ENCODE measurements at places on chromosomes 16 and 17. TPM values are rescaled to one million over a fixed set of nuclear protein-coding genes. Genes with fewer than 3 reads are reported as not detected.

DNA sequence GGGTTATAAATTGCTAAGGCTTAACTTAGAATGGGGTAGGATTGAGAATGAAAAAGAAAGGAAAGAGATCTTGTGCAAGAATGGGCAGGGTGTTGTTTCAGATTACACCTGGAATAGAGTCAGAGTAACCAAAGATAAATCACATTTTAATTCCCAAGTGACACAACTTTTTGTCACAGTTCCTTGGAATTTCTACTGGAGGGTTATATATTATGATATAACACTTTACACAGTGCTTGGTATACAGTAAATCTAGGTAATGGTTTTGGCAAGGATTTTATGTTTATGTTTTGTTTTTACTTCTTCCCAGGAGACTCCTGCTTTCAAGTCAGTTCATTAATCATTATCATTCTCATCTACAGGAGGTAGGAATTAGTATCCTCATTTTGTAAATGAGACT lies 115.7 kb upstream of the KCNJ16 start:
- no peak for DNase-seq

- no peak for DNase-seq
These were observed 111.7 kb downstream of the MAP2K6 start for GRCh38 chr17:69525920-69526841.

DNA sequence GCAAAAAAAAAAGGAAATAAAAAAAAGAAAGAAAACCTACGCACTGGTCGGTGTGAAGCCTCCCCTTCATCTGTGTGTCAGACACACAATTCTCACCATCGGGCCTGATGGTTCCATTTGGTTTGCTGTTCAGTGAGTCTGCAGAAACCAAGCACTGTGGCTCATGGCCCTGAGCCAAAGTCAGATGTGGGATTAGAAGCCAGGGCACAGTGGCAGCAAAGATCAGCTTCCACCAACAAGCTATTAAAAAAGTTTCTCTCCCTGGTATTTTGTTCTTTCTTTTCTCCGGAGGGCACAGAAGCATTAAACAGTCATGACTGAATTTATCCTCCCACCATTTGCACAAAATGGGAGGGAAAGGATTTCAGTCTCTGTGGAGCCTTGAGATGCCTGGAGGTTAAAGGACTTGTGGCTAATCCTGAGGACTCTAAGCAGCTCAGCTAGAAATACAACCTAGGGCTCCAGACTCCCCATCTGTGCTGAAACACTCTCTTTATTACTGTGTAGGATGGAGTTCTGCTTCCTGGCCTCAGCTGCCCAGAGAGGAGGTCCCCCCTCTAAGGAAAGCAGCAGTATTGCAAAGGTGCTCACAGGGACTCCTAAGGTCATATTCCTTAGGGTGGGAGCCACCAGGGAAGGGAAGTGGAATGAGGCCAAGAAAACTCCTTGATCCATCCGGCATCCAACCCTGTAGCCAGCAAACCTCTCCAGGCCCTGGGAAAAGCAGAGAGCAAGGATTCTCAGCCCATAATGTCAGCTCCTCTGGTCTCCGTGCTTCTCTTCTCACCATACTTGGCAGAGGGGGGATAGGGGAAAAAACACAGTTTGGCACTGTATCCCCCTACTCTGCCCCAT lies 28.2 kb downstream of the SLC39A11 start:
- no peak for DNase-seq

DNA sequence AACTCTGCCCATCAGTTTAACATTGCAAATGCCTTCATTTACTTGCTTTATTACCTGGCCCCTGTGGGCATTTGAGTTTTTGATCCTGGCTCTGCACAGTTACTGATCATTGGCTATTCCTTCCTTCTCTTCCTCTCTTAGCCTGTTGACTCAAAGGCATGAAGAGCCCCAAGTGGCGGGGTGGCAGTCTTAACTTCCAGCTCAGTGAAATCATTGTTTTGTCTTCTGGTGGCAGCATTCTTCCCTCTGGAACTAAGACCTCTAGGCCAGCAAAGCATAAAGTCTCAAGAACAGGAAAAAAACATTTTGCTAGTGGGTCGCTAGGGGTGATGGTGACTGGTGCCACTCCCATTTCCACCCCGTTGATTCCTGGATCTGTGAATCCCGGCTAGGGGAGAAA lies 52.3 kb upstream of the MRTFB start:
- DNase-seq, result no peak

GRCh38 chr17:41003926-41004325 lies 4.2 kb upstream of the KRTAP3-2 start:
- DNase-seq, result no peak

DNA sequence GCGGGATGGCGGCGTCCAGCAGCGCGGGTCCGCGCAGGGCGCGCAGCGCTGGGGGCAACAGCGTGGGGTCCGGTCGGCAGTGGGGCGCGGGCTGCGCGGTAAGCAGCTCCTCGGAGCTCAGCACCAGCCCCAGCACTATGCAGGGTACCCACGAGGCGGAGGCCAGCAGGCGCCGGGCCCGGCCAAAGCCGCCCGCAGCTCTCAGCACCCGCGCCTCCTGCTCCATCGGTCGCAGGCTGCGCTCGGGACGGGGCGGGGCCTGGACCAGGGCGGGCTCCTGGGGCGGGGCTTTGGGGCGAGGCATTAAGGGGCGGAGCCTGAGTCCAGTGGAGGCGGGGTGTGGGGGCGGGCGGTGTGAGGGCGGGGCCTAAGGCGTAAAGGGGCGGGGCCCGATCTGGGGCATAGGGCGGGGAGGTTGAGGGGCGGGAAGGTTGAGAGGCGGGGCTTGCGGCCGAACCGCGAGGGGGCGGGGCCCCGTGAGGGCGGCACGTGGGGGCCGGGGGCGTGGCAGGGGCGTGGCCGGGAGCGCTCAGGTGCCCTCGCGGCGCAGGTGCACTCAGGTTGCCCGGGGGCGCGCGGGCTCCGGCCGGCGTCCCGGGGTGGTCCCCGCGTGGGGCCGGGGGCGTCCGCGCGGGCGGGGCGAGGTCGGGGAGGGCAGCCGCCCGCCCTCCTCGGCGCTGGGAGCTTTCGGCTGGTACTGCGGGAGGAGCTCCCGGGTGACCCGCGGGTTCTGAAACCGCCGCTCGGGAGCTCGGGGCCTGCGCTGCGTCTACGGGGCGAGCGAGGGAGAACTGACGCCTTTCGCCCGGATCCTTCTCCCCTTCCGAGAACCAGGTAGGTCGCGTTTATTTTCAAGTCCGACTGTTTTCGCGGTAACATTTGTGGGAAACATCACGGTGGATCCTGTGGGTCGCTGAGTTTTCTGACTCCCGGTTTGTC lies 1.4 kb upstream of the SLC22A31 start:
- DNase-seq, result no peak

- no peak for DNase-seq
These were observed 104.6 kb upstream of the CACNG3 start for GRCh38 chr16:24151482-24151939.

DNA sequence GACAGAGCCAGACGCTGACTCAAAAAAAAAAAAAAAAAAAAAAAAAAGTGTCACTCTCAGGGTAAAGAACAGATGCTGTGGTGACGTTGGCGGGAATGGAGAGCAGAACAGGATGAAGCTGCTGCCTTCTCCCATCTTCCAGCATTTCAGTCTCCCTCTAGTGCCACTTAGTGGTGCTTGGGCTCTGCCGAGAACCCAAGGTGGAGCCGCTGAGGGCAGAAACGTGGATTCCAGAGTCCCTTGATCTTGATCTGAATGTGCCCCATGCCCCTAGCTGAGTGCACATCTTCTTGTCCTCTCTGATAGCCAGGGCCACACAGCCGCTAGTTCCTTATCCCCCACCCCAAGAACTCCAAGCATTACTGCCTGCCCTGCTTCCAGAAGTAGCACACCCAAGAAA lies 43.2 kb upstream of the FA2H start:
- no peak for DNase-seq

GRCh38 chr16:59385959-59386358 lies 651.8 kb upstream of the GOT2 start:
- peak; percentile 23 for DNase-seq

DNA sequence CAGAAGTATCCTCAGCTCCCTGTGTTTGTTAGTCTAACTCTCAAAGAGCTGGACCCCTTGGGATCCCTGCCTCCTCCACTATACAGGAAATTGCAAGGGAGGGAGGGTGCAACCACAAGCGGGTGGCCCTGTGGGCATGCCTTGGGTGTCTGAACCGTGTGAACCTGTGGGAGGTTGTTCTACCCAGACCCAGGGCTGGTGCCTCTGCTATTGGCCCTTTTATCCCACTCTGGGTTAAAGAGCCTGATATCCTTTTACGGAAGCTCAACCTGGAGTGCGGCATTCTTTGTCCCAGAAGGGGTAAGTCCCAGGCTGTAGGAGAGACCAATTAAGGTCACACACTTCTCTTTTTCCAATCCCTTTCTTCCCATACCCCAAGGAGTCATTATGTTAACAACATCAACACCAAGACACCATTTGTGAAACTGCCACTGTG lies 53.4 kb downstream of the ARSG start:
- DNase-seq, result no peak

- no peak for DNase-seq
These were observed 14.8 kb downstream of the SCGB1C2 start for GRCh38 chr17:151886-152859.

DNA sequence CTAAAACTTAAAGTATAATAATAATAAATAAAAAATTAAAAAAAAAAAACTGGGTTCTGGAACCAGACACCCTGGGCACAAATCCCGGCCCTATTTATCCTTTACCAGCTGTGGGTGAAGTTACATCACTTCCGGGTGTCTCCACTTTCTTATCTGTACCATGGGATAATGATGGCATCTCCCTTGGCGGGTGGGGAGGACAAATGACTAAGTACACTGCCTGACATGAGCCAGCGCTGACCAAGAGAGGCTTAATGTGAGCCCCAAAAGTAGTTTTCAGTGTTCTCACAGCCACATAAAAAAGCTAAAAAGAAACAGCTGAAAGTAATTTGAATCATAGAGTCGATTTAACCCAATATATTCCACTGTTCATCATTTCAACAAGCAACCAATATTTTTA lies 424.9 kb downstream of the SOX9 start:
- DNase-seq, result no peak

- no peak for DNase-seq
These were observed 14.6 kb downstream of the ANKRD40 start for GRCh38 chr17:50693036-50693682.

DNA sequence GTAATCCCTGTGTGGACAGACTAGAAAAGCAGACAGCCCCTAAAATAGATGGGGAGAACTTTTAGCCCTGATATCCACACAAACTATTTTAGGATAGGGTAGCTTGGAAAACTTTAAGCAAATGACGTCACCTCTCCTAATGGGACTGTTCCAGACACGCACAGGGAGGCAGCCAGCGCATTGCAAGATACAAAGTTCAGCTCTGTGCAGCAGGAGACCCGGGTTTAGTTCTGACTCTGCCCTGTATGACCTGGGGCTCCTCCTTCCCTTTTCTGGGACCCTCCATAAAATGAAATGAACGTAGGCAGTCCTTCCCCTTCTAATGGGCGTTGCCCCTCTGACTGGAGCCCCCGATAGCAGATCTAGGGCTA lies 6.3 kb downstream of the ZNF689 start:
- DNase-seq, result no peak

GRCh38 chr16:56956076-56956475 lies 5.7 kb upstream of the CETP start:
- no peak for DNase-seq

DNA sequence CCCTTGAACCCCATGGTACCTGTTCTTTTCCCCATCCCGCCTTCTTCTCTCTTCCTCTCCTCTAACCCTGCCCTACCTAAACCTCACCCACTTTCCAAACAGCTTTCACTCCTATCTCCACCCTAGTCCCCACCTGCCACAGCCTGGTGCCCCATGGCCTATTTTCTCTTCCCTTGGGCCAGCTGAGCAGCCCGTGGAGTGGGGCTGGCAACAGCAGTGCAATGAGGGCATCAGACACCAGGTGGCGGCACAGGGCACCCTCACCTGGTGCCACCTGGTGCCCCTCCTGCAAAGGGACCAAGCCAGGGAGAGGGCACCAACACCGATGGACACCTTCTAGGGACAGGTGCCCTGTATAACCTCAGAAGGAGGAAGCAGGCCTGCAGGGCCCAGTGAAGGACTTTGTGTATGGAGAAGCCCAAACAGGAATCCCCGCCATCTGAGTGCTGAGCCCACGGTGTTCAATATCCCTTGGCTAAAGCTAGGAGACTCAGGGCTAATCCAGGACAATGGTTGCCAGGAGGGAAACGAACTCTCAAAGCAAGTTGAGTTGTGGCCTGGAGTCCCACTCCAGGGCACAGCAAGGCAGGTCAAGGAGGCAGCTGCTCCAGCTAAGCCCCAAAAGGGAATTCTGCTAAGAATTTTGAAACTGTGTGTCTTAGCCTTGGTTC lies 4.0 kb upstream of the ABCC3 start:
- DNase-seq, result no peak

DNA sequence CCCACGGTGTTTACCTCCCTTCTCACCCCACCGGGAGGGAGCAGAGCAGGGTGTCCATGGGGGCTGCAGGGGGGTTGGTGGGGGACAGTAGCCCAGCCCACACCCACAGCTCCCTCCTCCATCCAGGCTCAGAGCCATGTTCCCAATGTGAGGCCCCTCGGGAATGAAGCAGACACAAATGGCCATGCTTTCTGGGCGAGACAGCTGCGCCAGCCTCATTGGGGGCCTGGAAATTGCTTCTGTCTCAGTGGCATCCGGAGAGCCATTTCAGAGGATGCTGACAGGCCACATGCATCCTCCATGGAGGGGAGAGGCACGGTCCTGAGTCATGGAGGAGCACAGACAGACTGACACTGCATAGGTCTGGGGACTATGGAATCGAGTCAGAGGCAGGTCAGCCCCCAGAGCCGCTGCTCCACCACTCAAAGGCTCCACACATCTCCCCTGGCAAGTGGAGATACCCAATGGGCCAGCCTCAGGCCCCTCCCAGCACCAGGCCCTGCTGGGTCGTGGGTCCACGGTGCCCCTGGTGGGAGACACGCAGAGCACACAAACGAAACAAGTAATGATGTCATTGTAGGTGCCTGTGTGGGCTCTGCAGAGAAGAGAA lies 59.6 kb upstream of the ENPP7 start:
- no peak for DNase-seq

GRCh38 chr16:57615813-57616212 lies 12.6 kb upstream of the ADGRG1 start:
- no peak for DNase-seq

GRCh38 chr16:72179204-72179970 lies 7.4 kb upstream of the PMFBP1 start:
- no peak for DNase-seq

EPX gene
- polyA plus RNA-seq, result not detected

SLC25A11 gene
- polyA plus RNA-seq, result 73.5 TPM

SLC16A3 gene
- 65.5 TPM for polyA plus RNA-seq

AOC3 gene
- polyA plus RNA-seq, result 319 TPM

TNS4 gene
- 5.0 TPM for polyA plus RNA-seq

YWHAE gene
- polyA plus RNA-seq, result 323 TPM

TLCD2 gene
- polyA plus RNA-seq, result 4.6 TPM

RASL10B gene
- 3.0 TPM for polyA plus RNA-seq

PDE6G gene
- polyA plus RNA-seq, result 1.2 TPM

CNGB1 gene
- not detected for polyA plus RNA-seq

AHSP gene
- not detected for polyA plus RNA-seq

HSD11B2 gene
- polyA plus RNA-seq, result 1.9 TPM

DPEP3 gene
- polyA plus RNA-seq, result 0.09 TPM

KIF18B gene
- polyA plus RNA-seq, result 0.20 TPM
